SJSA1 (cell line): ENCODE measurements at places on chromosomes 1 and 21.

- no peak for DNase-seq
Measured at GRCh38 chr1:100876291-100876690, 18.4 kb downstream of the EXTL2 start.

DNA sequence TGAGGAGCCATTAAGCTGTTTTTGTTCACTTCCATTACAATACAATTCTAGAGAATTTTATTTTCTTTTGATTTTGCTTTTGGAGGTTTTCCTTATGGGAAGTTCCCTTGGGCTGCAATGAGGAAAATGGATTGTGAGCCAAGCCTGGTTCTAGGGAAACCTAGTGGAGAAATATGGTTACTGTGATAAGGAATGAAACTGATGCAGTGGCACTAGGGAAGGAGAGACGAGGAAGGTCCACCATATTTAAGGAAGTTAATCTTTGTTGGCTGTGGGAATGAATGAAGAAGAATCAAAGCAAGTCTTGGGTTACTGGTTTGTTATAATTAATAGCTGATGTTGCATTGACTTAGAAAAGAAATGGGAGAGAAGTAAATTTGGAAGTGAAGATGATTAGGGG is 28.4 kb downstream of the CHML start:
- DNase-seq: no peak

DNA sequence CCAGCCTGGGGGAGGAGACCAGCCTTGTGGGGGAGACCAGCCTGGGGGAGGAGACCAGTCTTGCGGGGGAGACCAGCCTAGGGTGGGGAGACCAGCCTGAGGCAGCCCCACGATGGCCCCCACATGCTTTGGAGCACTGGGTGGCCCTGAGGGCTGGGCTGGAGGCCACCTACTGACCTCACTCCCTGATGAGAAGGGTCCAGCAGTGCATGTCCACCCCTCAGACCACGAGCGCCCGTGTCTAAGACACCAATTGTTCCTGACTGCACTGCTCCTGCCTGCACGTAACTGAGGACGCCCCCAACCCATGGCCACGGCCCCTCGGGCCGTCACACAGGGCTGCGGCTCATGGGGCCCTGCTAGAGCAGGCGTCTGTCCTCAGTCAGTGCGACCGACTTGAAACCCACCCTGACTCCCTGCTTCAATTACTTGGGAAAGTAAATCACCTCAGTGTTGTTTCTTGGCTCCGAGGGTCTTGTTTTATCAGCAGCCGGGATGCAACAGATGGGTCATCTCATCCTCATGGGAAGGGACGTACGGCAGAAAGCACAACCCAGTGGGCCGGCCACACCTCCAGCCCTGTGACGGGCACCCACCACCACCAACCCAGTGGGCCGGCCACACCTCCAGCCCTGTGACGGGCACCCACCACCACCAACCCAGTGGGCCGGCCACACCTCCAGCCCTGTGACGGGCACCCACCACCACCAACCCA is at the start of gene SPATC1L:
TSS of gene SPATC1L (minus strand) at position 550 of the 715 bp plus-strand sequence. CDS start 1,643 bp downstream, outside the sequence.
- DNase-seq: peak; percentile 63

- DNase-seq: no peak
Measured at GRCh38 chr1:93419344-93419743, 28.6 kb upstream of the FNBP1L start.

GRCh38 chr21:16079830-16080229 is 350.0 kb downstream of the USP25 start:
- DNase-seq: no peak

DNA sequence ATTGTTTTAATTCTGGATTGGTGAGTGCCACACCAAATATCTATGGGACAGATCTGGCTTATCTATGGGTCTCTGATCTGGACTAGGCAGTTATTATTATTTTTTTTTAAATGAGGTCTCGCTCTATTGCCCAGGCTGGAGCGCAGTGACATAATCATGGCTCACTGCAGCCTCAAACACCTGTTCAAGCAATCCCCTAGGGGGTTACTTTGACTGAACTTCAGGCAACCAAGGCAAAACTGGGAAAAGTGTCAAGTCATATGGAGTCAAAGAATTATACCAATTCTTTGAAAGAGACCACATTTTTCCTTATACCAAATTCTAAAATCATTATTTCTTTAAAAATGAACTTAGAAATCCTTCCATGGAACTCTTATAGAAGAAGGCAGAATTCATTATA is 129.1 kb upstream of the HOOK1 start:
- DNase-seq: no peak

- no peak for DNase-seq
Measured at GRCh38 chr1:229062135-229062534, 208.8 kb upstream of the RAB4A start.

DNA sequence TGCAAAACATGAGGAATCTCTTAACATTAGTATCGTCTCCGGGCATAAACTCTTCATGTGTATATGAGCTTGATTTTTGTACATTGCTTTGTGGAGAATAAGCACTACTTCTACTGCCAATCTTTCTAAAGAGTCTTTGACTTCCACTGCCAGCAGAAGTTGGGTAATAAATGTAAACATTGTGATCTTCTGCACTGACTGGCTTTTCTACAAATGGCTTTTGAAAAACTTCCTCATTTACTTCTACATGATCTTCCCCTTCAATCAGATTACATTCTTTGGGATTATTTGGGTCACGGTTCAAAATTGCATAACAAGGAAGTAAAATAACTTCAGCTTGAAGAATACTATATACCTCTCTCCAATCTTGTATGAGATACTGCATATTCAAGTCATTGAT is 30.4 kb upstream of the SLC44A5 start:
- no peak for DNase-seq

GRCh38 chr1:168481586-168481985 is 62.2 kb downstream of the XCL2 start:
- no peak for DNase-seq

GRCh38 chr1:20472860-20473711 is 12.9 kb downstream of the CAMK2N1 start:
- DNase-seq: no peak

DNA sequence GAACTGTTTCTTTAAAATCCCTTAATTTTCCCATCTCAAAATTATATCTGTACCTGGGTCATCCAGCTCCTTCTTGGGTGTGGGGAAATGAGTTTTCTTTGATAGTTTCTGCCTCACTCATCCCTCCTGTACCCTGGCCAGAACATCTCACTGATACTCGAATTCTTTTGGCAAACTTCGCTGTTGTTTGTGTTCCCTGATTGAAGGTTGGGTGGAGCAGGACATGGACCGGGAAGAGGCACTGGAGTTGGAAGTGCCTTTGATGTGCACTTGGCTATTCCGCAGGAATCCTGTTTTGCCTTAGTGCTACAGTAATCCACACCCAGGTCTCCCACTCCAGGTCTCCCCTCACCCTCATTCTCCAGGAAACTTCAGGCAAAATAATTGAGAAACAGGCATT is 11.2 kb downstream of the MINDY1 start:
- DNase-seq: no peak

DNA sequence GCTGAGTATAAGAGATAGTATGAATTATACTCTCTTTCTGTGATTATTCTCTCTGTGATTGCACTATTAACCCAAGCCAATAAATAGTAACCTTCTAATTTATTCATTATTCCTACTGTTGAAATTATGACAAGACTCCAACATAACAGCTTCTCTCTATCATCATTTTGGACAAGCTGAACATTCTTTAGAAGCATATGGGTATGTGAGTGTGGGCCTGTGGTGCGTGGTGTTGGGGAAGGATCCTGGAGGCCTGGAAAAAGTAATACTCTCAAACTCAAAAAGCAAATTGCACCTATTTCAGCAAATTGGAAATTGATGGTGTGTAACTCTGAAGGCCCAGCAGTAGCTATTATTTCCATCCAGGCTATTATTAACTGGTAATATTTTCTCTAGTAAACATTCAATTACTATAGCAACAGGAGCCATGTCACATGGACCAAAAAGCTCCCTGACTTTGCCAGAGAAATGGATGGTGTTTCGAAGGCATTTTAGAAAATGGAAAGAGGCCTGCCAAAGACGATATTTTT is 502.8 kb downstream of the LTN1 start:
- no peak for DNase-seq

DNA sequence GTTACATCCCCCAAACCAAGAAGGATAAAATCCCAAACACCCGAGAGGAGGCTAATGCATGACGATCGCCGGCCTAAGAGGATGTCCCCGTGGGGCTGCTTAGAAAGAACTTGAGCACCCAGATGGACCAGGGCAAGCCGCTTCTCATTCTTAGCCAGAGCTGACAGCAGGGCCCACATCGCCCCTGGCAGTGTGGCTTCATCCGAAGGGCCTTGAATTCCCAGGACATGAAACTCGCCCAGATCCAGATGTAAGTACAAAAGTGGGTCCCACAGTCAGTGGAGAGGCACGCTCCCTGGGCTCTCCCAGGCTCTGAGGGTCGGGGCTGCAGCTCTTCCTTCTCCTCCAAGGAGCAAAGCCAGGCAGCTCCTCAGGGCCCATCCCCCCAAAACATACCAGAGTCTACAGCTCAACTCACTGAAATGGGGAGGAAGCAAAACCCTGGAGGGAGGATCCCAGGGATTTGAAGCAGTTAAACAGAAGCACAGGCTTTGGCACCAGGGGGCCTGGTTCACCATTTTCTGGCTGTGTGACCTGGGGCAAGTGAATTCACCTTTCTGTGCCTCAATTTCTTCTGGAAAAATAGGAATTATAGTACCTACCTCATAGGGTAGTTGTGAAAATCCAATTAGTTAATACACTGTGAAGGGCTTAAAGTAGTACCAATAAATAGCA is 85.6 kb downstream of the MAN1C1 start:
- no peak for DNase-seq

DNA sequence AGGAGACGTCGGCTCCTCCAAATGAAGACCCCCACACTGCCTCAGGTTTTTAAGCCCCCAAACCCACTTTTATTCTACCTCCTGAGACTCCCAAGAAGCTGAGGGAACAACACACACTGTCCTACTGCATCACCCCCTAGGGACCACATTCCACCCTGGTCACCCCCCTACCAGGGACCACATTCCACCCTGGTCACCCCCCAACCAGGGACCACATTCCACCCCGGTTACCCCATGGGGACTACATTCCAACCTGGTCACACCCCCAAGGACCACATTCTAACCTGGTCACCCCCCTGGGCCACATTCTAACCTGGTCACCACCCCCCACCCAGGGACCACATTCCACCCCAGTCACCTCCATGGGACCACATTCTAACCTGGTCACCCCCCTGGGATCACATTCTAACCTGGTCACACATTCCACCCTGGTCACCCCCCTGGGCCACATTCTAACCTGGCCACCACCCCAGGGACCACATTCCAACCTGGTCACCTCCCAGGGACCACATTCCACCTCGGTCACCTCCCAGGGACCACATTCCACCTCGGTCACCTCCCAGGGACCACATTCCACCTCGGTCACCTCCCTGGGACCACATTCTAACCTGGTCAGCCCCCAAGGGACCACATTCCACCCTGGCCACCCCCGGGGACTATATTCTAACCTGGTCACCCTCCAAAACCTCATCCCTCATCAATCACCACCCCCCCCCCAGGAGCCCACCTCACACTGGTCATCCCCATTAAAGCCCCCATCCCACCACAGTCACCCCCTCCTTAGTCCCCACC is 587.6 kb downstream of the NPHP4 start:
- DNase-seq: no peak

GRCh38 chr1:241531195-241532161 is 700 bp upstream of the KMO start:
- DNase-seq: peak; percentile 72

DNA sequence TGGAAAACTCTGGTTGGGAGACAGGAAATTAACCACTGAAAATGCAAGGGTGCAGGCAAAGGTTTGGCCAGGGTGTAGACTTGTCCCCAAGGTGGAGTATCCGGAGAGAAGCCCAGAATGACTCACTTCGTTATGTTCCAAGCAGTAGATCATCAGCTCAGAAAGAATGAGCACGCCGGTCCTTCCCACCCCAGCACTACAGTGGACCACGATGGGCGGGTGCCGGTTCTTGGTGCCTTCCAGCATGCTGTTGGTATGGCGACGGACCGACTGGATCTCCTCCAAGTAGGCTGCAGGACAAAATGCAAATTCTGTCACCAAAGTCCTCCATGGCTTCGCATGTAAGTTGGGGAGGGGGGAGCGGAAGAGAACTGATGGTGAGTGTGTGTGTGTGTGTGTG is 83.4 kb downstream of the SMYD2 start:
- DNase-seq: no peak

DNA sequence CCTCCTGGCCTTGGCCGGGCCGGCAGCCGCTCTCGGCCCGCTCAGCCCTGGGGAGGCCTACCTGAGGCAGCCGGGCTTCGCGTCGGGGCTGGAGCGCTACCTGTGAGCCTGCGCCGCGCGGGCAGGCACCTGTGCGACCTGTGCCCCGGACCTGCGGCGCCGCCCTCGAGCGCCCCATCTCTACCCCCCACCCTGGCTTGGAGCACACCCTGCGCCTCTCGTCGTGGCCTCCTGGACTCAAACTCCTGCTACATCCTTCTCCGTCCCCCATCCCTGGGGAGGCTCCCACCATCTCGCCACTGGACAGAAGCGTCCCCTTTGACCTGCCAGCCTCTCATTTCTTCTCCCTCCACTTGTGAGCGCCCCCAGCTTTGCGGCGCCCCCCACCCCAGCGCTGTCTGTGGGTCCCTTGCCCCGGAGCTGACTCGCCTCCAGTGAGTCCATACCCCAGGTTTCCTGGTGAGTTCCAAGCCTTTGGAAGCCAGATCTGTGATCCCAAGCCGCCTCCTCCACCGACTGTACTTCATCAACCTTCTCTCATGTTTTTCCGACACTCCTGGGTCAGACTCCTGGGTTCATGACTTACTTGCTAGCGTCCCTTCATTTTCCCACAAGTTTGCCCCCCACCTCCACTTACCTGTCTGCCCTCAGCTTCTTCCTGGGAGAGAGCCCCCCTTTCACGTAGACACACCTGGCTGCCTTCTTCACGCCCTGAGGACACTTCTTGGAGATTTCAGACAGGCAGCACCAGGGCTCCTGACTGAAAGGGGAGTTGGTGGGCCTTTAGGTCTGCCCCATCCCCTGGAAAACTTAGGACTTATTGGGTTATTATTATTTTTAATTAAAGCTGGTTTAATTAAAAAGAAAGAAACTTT is 1.3 kb downstream of the FOXE3 start:
- no peak for DNase-seq

DNA sequence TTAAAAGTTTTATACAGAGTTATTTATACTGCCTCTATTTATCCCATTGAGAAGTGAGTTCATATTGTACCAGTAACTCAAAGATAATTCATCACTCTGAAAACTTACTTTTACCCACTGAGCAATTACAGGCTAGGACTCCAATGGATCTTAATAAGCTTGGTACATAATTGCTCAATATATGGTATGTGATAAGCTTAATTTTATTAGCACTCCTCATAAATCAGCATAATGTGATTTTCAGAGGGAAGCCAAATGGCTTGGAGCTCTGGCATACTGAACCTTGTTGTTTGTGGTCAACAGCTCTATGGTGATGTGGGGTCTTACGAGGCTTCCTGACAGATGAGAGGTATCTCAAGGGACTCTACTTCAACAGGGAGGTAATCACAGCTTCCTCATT is 26.3 kb downstream of the ADAM30 start:
- DNase-seq: no peak

- no peak for DNase-seq
Measured at GRCh38 chr1:38243106-38243505, 196.5 kb upstream of the POU3F1 start.

GRCh38 chr1:237799762-237800474 is 90.8 kb downstream of the ZP4 start:
- peak; percentile 39 for DNase-seq

GRCh38 chr1:84598846-84599741 is 24.9 kb upstream of the CTBS start:
- no peak for DNase-seq
